ENCODE measurements at places on chromosomes 1 and 21. TPM values are rescaled to one million over a fixed set of nuclear protein-coding genes. Genes with fewer than 3 reads are reported as not detected.

Gene FNDC10
- total RNA-seq = 8.7 TPM

Gene F5
- total RNA-seq = 0.09 TPM

Gene TACSTD2
- not detected for total RNA-seq

Gene TTLL7
- total RNA-seq = 2.6 TPM

Gene NCMAP
- total RNA-seq = 0.17 TPM

Gene COP1
- 33.0 TPM for total RNA-seq

Gene TNNT2
- total RNA-seq = not detected

Gene S100A7
- not detected for total RNA-seq

Gene PRAMEF17
- total RNA-seq = not detected

Gene CHRM3
- not detected for total RNA-seq

Gene DNM3
- total RNA-seq = 0.70 TPM

Gene GUCA2B
- not detected for total RNA-seq

Gene AMPD1
- total RNA-seq = not detected

Gene AKNAD1
- 1.2 TPM for total RNA-seq

Gene CDCA8
- 46.6 TPM for total RNA-seq

Gene CLEC20A
- not detected for total RNA-seq

Gene PTGFR
- not detected for total RNA-seq

Gene SPATC1L
- total RNA-seq = 0.20 TPM

Gene DNAI4
- 0.55 TPM for total RNA-seq

Gene CD1D
- not detected for total RNA-seq

Gene SLC44A3
- total RNA-seq = 1.9 TPM

Gene MAPKAPK2
- total RNA-seq = 58.7 TPM

Gene SLAMF7
- total RNA-seq = 1.1 TPM

Gene CCDC24
- total RNA-seq = 8.9 TPM

Gene HEYL
- 3.5 TPM for total RNA-seq

Gene SLC9C2
- total RNA-seq = not detected

Gene FAM177B
- not detected for total RNA-seq

Gene C1orf116
- 5.8 TPM for total RNA-seq

Gene LENEP
- not detected for total RNA-seq

Gene FAM72D
- total RNA-seq = 6.9 TPM

Gene CGN
- 1.6 TPM for total RNA-seq

Gene RHBDL2
- 2.3 TPM for total RNA-seq

Gene MTARC1
- total RNA-seq = 8.2 TPM

Gene LIN9
- 8.0 TPM for total RNA-seq

Gene IL22RA1
- total RNA-seq = 7.3 TPM

Gene PGLYRP4
- total RNA-seq = not detected

Gene DDX59
- 13.7 TPM for total RNA-seq

Gene PHACTR4
- 22.3 TPM for total RNA-seq

Gene RNU1-3
- total RNA-seq = not detected

Gene GFI1
- 0.26 TPM for total RNA-seq

Gene MCOLN3
- 3.9 TPM for total RNA-seq

Gene BEND5
- not detected for total RNA-seq

Gene KIFAP3
- total RNA-seq = 13.6 TPM

Gene CAMK1G
- total RNA-seq = 0.58 TPM

Gene TSNAX
- total RNA-seq = 37.2 TPM

Gene IGSF3
- total RNA-seq = 20.4 TPM

Gene F13B
- not detected for total RNA-seq

Gene RPE65
- total RNA-seq = not detected

Gene KRTAP19-1
- not detected for total RNA-seq

Gene LEPROT
- total RNA-seq = 39.6 TPM

Gene CA6
- total RNA-seq = not detected

Gene KRTAP19-7
- not detected for total RNA-seq

Gene S100A7A
- not detected for total RNA-seq

Gene SYDE2
- total RNA-seq = 0.99 TPM

Gene CFHR2
- not detected for total RNA-seq

Gene MEX3A
- 2.2 TPM for total RNA-seq

Gene U2AF1
- total RNA-seq = 82.3 TPM

Gene KRTAP21-2
- not detected for total RNA-seq

Measured in A549 treated with ZK216348 at 1 μM for 4 hours (cell line).